ENCODE measurements at places on chromosomes 2 and 18. TPM values are rescaled to one million over a fixed set of nuclear protein-coding genes. Genes with fewer than 3 reads are reported as not detected.

DNA sequence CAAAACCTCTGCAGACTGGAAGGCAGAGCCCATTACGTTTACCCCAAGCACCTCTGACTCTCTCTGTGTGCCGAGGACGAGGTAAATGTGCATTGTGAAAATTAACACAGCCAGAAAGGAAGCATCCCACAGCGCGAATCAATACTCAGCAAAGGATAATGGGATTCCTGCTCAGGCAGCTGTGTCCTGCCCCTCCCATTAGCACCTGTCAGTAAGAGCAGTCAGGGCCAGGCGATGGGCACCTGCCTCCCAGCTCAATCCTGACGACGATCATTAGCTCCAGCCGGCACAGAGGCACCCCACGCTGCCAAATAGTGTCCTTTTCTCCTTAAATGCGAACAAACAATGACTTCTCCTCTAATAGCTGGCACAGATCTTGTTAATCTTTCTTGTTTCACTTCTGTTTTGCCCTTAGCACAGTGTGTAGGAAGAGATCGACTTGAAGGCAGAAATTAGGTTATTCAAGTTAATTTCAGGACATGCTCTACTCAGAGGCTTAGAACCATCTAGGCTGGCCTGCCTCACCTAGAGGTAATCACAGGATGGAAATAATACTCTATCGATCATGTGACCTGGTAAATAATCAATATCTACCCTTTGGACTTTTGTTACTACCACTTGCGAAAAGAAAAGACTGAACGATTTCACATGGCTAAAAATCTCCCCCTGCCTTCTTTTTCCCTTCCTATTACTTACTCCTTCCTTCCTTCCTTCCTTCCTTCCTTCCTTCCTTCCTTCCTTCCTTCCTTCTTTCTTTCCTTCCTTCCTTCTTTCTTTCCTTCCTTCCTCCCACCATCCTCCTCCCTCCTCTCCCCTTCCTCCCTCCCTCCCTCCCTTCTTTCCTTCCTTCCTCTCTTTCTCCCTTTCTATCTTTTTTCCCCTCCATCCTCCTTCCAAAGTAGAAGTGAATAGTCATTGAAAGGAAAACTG lies 487.9 kb upstream of the ID2 start:
- DNase-seq = no peak

DNA sequence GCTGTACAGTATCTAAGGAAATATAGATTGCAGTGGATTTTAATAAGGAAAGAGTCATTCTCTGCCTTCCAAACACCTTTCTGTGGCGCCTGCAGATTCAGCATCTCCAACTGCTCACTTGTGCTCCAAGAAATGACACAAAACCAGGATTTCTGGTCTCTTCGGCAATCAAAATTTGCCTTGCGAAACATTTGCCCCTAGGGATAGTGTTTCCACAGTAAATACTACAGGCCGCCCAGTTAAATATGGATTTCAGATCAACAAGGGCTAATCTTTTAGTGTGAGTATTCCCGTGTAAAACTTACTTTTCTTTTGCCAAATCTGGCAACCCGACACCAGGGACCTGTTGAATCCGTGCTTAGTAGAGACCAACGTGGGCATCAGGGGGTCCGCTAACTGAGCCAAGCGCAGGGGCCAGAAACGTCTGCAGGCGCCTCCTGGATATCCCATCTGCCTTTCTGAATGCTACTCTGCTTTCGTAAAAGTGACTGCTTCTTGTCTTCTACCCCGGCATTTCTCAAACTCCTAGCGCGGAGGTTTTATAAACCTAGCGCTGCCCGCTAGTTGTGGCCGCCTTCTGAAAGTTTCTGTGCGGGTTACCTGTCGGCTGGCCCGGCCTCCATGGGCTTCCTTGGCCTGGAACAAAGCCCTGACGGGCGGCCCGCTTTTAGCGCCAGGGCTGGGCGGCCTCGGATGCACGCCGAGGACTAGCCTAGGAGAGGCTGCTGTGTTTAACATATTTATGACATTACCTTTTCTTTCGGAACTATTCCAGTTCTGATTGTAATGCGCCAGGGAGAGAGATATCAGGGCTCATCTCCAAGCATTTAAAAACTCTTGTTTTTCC lies 2.5 kb downstream of the CYP1B1 start:
- DNase-seq = no peak

DNA sequence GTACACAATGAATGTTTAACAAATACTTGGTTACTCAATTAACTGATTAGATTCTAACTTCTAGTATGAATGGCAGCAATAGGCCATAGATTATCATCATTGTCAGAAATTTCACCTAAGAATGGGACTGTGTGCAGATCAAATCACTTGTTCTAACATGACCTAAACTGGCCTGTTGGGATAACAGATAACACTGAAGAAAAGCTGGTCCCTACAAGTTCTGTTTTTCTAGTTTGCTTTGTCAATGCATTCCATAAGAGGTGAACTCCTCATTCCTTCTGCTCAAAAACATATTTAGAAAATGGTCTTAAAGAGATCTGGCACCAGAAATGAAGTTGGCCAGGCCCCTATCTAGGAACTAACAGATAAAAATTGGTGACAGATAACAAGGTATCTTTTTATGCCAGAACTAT lies 175.4 kb downstream of the THADA start:
- DNase-seq = no peak

DNA sequence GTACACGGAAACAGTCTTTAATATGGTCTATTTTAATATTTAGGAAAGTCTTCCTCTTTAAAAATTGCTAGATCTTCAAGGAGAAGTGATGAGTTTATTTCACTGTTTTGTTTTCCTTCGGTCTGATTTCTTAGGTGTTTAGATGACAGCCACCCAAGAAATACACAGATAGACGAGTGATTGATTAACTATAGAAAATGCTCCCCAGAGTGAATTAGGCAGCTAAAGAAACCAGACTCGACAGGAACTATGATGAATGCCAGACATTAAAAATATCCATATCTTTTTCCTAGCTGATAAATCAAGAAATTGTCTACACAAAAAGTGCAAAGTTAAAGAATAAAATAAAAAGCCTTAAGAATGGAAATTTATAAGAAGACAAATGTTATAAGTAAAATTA lies 888.7 kb upstream of the CNTNAP5 start:
- no peak for DNase-seq

Gene IL36RN
- not detected for total RNA-seq

DNA sequence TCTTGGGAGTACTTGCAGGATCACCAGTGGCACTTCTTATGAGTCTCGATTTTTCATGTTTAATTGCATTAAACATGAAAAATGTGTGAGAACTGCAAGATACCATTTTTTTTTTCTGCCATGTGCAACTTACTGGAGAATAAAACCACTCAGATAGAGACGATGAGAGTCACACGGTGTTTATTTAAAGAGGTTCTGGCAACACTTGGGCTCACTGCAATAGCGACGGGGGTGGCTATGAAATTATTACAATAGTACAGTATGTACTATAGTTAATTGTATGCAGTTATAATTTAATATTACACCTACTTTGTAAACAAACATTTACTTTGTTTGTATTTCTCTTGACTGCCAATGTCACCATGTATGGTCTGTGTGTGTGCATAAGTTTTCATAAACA lies 479.8 kb downstream of the NUP35 start:
- DNase-seq = no peak

Gene MFSD2B
- total RNA-seq = 0.24 TPM

GRCh38 chr2:43777306-43777926 lies 3.6 kb downstream of the DYNC2LI1 start:
- DNase-seq = peak; percentile 40

DNA sequence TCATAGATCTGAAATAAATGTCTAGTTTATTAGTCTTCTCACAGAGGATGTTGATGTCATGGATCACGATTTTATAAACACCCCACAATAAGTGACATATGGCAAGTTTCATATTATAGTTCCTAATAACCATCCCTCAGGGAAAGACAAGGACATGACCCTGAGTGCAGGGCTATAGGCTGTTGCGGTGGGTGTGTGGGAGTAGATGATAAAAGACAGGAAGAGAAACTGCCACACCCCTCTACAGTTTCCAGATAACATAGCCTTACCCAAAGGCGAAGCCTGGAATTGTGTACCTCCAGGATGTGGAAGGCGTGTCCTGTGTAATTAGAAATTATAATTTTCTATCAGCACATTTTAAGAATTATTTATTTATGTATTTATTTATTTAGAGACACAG lies 2.4 kb upstream of the NEDD4L start:
- DNase-seq = no peak

GRCh38 chr18:47901624-47902362 lies 28.7 kb downstream of the SMAD2 start:
- DNase-seq = no peak

Gene HOXD4
- total RNA-seq = not detected

GRCh38 chr2:127673291-127674069 lies 1.9 kb downstream of the LIMS2 start:
- DNase-seq = no peak

DNA sequence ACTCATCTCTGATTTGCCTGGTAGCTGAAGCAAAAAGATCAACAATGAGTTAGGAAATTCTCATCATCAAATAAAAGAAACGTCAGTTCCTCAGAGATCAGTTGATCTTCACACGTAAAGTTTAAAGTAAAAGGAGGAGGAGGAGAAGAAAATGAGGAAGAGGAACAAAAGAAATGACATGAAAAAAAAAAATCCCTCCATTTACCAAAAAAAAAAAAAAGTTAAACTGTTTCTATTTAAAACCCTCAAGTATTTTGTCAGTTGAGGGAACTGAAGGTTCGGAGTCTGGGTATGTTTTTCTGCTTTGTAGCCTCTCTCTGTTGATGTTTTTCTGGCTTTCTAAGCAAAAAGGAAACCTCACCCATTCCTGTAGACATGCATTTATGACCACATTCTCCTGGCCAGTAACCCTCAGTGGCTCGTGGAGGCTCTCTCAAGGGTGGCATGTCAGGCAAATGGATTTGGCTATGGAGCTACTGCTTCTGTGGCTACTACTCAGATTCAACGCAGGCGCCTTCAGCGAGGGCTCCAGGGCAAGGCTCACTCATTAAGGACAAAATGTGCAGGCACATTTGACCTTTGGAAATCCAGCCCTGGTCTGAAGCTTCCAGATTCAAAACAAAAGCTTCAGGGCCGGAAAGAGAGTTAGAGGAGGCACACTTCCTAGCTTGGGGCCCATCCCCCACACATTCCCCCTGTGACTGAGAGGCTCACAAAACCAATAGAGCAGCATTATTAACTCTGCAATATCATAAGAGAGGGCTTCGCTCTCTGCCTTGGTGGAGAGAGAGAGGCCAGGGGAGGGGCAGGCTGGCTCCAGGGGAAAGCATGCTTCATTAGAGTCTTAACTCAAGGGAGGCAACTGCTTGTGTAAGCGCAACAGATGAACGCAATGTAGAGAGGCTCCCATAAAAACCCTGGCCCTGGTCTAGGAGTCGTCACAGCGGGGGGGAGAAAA lies 22.3 kb downstream of the KLF7 start:
- DNase-seq = peak; percentile 78

- DNase-seq = no peak
Measured at GRCh38 chr2:100213595-100213994, 71.2 kb upstream of the AFF3 start.

- no peak for DNase-seq
Measured at GRCh38 chr18:55748227-55748738, 160.3 kb upstream of the TCF4 start.

DNA sequence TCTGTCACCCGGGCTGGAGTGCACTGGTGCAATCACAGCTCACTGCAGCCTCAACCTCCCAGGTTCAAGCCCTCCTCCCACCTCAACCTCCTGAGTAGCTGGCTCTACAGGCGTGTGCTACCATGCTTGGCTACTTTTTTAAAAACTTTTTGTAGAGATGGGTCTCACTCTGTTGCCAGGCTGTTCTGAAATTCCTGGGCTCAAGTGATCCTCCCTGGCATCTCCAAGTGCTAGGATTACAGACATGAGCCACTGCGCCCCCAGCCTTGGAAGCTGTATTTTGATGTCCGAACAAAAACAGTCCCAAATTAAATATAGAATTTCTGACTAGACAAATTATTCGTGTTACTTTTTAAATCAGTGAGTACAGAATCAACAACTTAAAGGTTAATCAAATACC lies 97.4 kb downstream of the ZNF516 start:
- DNase-seq = no peak

GRCh38 chr18:23540867-23541266 lies 37.6 kb downstream of the RMC1 start:
- peak; percentile 27 for DNase-seq

GRCh38 chr2:133718688-133719201 lies 150.5 kb upstream of the NCKAP5 start:
- DNase-seq = no peak

DNA sequence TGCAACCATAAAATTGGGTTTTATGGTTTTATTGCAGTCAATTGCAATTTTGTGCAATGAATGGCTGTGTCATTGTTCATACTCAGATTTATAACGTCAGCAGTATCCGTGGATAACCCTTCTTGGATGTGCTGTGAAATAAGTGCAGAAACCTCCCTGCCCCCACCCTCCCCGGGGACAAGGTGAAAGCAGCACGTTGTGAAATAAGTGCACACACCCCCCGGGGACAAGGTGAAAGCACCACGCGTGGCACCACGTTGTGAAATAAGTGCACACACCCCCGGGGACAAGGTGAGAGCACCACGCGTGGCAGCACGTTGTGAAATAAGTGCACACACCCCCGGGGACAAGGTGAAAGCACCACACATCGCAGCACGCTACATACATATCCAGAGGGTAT lies 93.6 kb upstream of the NFATC1 start:
- no peak for DNase-seq

DNA sequence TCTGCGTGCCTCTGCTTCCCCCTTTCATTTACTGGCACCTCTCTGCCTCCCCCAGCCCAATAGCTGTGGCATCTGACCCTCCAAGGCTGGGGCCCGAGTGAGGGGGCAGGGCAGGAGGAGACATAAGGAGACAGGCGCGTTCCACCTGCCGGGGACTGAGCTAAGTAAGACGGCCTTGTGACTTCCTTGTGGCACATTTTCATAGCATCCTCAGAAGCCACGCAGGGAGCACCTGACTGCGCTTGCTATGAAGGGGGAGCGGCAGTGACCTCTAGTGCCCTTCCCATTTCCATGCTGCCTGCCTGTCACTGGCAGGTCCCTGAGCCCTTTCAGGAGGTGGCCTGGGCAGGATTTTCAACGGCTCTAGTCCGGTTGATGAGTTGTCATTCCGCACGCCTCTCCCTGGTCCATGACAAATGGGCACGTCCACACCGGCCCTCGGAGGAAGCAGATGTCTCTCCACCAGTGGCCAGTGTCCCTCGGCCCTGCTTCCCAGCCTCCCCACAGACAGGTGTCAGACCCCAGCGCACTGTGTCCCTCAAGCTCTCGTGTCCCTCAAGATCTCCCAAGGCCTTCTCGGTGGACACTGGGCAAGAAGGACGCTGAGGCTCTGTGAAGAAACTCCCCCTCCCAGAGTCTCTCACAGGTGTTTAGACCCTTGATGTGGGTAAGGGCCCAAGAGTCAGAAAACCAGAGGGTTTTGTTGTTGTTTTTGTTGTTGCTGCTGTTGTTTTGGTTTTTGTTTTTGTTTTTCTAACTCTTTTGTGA lies 42.7 kb downstream of the CYP26B1 start:
- no peak for DNase-seq

- DNase-seq = no peak
Measured at GRCh38 chr18:74412116-74412880, 44.8 kb downstream of the DIPK1C start.

DNA sequence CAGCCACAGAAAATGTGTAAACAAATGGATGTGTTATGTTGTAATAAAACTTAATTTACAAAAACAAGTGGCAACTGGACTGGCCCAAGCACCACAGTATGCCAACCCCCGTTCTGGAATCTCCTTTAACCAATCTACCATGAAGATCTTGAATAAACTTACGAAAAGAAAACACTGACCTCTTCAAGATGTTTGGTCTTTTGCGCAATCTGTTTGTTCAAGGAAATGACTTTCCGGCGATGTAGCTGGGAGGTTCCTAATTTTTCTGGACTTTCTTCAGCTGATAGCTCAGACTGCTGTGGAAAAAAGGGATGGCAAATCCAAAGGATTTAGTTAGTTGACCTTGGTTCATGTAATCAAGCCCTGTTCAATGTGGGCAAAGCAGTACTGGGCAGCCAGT lies 55.7 kb downstream of the CCDC93 start:
- DNase-seq = no peak

Gene RAPGEF4
- total RNA-seq = 0.35 TPM

All from activated naive CD4-positive, alpha-beta T cell treated with anti-CD3 and anti-CD28 coated beads for 36 hours (primary cell).